Fibroblast of skin of back (primary cell): ENCODE measurements at places on chromosomes 2 and 18.

- no peak for DNase-seq
Observed at GRCh38 chr2:101882769-101883307, 108.9 kb upstream of the IL1R2 start.

GRCh38 chr2:208990716-208991115 is 433.1 kb upstream of the MAP2 start:
- DNase-seq, result no peak

- DNase-seq, result no peak
Observed at GRCh38 chr2:178674122-178674521, 133.1 kb downstream of the TTN start.

DNA sequence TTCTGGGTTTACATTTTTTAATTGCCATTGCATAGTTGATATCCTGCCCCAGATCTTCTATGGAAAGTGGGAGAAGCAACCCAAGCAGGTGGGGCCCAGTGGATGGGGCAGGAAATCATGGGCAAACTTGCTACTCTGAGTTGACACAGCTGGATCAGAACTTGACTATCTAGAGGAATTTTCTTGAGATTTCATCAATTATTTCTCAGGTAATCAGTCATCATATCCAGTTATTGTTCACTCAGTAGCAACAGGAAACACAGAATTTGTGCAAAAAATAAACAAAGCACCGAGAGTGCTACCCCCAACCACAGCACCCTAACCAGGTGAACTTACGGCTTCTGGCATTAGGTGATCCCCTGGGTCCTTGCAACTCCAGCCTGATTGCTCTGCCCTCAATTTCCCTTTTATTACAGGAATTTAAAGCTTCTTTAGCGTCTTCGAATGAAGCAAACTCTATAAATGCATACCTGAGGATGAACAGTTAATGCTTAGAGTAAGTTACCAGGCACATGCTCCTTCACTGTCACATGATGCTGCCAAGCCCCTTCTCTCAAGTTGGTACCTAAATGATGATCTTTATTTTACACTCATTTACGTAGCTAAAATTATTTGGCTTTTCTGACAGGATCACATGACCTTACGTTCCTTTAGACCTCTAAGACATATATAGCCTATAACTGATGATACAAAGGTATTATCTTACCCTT is 7.8 kb downstream of the NCL start:
- DNase-seq, result no peak

DNA sequence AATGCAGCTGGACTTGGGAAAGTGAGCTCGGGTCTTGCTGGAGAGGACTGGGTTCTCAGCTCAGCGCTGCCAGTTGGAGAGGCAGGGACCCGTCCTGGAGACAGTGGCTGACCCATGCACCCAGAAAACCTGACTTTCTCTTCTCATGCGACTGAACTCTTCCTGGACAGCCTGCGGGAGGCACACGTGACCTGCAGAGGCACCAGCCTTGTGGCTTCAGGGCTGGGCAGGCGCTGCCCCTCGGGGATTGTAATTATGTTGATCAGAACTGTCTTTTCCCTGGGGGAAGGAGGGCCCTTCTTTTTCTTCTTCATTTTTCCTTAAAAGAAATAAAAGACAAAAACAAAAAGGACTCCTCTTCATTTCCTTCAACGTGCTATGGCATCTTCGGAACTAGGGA is 198.1 kb downstream of the VAPA start:
- DNase-seq, result no peak

DNA sequence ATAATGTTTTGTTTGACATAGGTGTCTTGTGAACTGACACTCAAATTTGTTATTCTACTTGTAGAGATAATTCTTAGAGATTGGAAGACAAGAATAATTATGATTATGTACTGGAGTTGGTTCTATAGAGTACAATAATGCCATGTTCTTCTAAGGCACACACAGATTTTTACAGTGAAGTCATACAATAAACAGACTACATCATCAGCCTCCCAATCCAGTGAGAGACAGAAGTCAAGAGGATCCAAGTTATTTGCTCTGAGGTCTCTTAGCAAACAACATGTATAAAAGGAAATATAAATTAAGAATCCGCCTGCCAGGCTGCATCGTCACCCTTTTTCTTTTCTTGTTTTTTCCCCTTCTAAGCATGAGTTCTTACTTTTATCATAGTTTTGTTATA is 613.5 kb upstream of the SETBP1 start:
- DNase-seq, result no peak

GRCh38 chr2:58764338-58765104 is 523.4 kb upstream of the FANCL start:
- no peak for DNase-seq

GRCh38 chr2:144461308-144461766 is 58.6 kb downstream of the ZEB2 start:
- DNase-seq, result peak; percentile 42

- DNase-seq, result no peak
Observed at GRCh38 chr2:99753505-99753904, 263.7 kb upstream of the REV1 start.

GRCh38 chr18:49006641-49007454 is 56.1 kb upstream of the SMAD7 start:
- peak; percentile 38 for DNase-seq

GRCh38 chr2:187312718-187313282 is 135.3 kb downstream of the CALCRL start:
- DNase-seq, result no peak

DNA sequence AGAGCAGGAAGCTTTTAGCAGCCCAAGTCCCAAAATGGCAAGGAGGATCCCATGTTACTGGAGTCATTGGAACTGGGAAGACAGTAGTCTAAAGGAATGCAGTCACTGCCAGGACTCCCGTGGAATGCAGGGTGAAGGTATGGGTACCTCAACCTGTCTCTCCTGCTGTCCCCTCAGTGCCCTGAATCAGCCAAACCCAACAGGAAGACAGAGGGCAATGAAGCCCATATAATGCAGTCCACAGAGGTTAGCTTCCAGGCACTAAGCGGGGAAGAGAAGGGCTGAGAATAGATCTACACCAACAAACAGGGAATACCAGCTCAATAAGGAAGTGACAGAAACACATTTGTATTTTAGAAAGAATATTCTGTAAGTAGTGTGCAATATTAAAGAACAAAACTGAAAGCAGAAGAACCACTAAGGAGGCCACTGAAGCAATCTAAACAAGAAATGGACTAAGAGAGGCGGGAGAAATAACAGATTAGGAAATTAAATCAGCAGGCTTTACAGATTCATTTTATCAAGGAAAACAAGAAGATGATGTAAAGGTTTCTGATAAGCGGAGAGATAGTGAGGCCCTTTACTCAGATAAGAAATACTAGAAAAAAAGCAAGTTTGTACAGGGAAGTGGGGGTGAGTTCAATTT is 8.3 kb downstream of the NEMP2 start:
- no peak for DNase-seq

DNA sequence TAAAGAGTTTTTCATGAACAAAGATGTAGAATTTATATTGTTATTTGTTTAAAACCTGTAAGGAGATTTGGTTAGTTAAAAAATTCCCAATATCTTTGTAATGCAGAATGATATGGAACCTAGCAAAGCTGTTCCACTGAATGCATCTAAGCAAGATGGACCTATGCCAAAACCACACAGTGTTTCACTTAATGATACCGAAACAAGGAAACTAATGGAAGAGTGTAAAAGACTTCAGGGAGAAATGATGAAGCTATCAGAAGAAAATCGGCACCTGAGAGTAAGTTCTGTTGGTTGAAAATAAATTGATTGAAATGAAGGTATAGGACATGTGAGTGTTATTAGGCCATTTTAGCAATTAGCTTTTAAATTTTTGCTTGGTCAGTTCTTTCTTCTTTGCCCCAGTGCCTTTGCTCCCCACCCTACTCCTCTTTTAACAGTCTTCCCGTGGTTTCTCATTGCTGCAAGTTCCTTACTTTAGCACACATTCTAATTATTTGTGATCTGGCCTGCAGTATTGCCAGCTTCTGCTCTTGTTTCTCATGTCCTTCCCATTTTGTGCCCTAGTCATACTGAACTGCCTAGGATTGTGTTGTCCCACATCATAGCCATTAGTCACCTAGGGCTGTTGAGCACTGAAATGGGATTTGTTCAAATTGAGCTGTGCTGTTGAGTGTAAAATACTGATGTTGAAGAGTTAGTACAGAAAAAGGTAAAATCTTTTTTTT is 36.6 kb downstream of the VAPA start:
- no peak for DNase-seq

GRCh38 chr2:54497763-54498680 is 41.9 kb downstream of the SPTBN1 start:
- DNase-seq, result peak; percentile 59

DNA sequence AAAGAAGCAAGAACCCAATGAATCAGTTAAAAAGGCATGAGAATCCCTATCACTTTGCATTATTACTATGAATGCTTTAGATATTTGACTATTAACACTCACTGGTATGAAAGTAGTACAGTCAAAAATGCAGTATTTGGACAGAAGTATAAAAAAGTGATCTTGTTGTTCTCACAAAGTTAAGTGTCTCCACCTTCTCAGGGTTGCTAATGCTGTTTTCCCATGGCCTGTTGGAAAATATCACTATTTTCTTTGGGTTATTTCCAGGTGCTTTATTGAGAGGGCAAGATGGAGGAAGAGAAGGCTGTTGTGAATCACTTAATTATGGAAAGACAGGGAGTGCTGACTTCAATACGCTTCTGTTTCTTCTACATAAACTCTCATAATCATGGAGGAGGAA is 13.6 kb upstream of the CREB1 start:
- peak; percentile 72 for DNase-seq

DNA sequence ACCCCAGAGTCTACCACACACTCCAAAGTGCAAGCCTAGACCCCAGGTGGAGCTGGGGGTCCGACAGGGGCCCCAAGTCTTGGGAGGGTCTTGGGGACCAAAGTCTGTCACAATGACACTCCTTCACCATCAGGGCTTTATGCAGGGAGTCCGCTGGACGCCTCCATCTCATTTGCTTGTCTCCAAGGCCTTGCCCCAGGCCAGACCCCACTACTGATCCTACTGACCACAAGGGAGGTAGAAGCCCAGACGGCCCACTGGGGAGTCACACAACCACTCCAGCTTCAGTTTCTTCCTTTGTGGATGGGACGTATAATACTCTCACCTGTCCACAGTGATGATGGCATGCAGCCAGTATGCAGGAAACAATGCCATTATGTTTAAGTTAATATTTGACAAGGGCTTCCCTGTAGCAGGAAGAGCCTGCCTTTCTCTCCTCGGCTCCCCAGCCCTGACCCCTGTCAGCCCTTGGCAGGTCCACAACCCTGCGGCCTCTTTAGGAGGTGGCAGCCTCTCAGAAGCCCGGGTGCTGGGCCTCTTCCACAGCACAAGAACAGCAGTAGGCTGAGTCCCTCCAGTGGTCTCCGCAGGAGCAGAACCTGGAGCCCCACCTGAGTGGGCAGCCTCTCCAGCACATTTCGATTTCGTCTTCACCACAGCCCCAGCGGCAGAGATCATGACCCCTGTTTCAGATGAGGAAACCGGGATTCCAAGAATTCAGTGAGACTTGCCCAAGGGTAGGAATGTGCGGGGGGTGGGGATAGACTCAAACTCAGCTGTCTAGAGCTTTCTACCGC is 6.5 kb downstream of the BIN1 start:
- no peak for DNase-seq

GRCh38 chr18:43079422-43079821 is 36.1 kb downstream of the RIT2 start:
- DNase-seq, result no peak

DNA sequence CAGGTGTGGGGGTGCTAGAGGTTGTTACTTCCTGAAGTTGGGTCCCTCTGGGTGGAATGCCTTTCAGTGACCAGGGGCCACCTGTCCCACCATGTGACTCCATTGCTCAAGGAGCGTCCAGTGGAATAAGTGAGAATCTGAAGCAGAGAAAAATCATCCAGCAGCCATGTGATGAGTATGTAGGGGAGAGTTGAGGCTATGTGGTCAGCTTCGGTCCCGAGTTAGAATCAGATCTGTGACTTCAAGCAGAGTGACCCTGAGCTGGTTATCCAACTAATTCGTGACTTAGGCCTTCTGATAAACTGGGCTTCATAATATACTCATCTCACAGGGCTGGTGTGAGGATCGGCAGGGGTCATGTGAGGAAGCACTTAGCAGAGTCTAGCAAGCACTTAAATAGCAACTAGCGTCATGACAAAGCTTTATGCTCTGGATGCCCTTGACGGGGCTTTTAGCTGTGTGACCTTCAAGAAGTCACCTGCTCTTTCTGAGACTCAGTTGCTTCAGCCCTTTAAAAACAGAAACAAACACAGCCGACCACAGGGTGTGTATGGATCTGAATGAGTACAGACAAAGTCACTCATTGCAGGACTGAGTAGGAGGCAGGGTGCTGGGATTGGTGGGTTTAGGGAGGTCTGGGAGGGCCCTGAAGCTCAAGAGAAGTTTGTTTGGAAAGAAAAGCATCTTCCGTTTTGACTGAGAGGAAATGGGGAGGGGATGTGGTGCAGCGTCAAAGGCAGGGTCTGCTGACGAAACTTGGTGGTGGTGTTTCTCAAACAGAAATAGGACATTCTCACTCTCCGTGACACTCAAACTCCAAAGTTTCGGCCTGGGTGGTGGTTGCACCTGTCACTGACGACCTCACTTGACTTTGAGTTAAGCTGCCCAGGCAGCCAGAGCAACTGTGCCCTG is 264.0 kb upstream of the CXCR4 start:
- no peak for DNase-seq

- no peak for DNase-seq
Observed at GRCh38 chr18:55506074-55506473, 81.9 kb downstream of the TCF4 start.

GRCh38 chr2:29449499-29449898 is 334.3 kb downstream of the CLIP4 start:
- DNase-seq, result no peak
